ENCODE measurements at places on chromosomes 3 and 15. TPM values are rescaled to one million over a fixed set of nuclear protein-coding genes. Genes with fewer than 3 reads are reported as not detected.

The TM4SF18 gene
- total RNA-seq = under 0.01 TPM

The CNTN3 gene
- total RNA-seq = 0.84 TPM

The FSTL1 gene
- 332 TPM for total RNA-seq

The NUP210 gene
- total RNA-seq = not detected

The ZNF860 gene
- 0.17 TPM for total RNA-seq

The CNTN6 gene
- total RNA-seq = not detected

The LOXL1 gene
- 112 TPM for total RNA-seq

The DLL4 gene
- under 0.01 TPM for total RNA-seq

The SPESP1 gene
- 3.7 TPM for total RNA-seq

The C3orf85 gene
- not detected for total RNA-seq

The PTH1R gene
- total RNA-seq = 0.34 TPM

The SAMD7 gene
- total RNA-seq = not detected

The PLA1A gene
- total RNA-seq = not detected

The CRBN gene
- total RNA-seq = 38.7 TPM

The PTX3 gene
- total RNA-seq = 276 TPM

The MAP6D1 gene
- 3.2 TPM for total RNA-seq

The SLC26A6 gene
- total RNA-seq = 35.1 TPM

The TTLL13 gene
- total RNA-seq = not detected

The KNL1 gene
- total RNA-seq = 15.5 TPM

The TF gene
- total RNA-seq = not detected

The SLC28A2 gene
- total RNA-seq = not detected

The TMCO5A gene
- total RNA-seq = not detected

The LRRIQ4 gene
- not detected for total RNA-seq

The TMEM207 gene
- not detected for total RNA-seq

The SERPINI2 gene
- not detected for total RNA-seq

The STRA6 gene
- total RNA-seq = 0.17 TPM

The ZPLD1 gene
- total RNA-seq = not detected

The ENTPD3 gene
- under 0.01 TPM for total RNA-seq

The GUCA1C gene
- not detected for total RNA-seq

The HAPLN3 gene
- total RNA-seq = 4.9 TPM

The CAND2 gene
- 6.6 TPM for total RNA-seq

The PFN2 gene
- total RNA-seq = 171 TPM

The TAMM41 gene
- 12.3 TPM for total RNA-seq

The CHST2 gene
- total RNA-seq = 23.2 TPM

The ACKR2 gene
- total RNA-seq = under 0.01 TPM

The SLC12A1 gene
- not detected for total RNA-seq

The EBLN2 gene
- total RNA-seq = 0.89 TPM
